ENCODE measurements at places on chromosomes 4 and X. TPM values are rescaled to one million over a fixed set of nuclear protein-coding genes. Genes with fewer than 3 reads are reported as not detected.

Gene LRIT3
- 0.15 TPM for total RNA-seq

Gene NMU
- total RNA-seq = not detected

- no peak for DNase-seq
Measured at GRCh38 chr4:38461342-38461741, 202.7 kb upstream of the KLF3 start.

DNA sequence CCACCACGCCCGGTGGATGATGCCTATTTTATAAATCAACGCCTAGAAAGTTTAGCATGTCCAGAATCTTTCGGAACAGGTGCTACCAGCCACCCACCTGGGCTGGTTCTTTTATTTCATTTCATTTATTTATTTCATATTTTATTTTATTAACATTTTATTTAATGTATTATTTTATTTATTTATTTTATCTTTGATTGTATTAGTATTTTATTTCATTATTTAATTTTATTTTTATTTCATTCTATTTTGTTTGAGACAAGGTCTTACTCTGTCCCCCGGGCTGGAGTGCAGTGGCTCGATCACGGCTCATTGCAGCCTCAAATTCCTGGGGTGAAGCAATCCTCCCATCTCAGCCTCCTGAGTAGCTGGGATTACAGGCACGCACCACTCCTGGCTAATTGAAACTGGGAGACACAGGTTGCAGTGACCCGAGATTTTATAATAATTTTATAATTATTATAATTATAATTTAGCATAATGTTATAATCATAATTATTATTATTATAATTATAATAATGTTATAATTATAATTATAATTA lies 187.2 kb downstream of the SHOX start:
- no peak for DNase-seq

DNA sequence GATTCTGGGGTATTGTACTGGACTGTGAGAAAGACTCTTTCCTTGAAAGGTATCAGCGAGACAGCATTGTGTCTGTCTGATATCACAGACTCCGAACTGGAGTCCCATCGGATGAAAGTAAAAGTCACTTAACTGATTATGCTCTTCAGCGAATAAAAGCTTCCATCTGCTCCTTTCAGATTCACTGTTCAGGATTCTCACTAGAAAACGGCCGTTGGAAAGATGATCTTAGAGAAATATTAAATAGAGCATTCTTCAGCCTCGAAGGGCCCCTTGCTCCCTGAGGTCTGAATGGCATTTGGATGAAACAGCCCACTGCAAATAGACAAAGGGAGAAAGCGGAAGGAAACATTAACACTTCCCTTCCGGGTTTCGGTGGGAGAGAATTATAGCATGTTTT lies 416.2 kb upstream of the PRKX start:
- DNase-seq = no peak

- DNase-seq = no peak
Measured at GRCh38 chrX:109346491-109346890, 135.4 kb downstream of the GUCY2F start.

- no peak for DNase-seq
Measured at GRCh38 chrX:149715468-149715867, 3.6 kb downstream of the MAGEA11 start.

DNA sequence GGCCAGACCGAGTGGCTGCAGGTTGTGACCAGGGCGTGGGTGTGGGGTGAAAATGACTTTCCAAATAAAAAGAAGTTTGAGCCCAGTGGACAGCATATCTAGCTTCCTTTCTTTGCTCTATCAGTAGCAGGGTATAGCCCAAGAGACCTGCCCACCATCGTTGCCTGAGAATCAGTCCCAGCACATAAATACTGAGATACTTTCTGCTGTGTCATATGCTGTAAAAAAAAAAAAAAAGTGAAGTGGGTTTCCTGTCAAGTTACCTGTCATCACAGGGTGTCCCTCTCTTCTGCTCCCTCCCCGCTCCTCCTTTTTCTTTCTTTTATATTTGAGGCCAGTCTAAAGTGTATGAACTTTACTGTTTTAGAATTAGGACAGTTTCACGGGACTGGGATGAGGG lies 330.3 kb upstream of the BOD1L1 start:
- no peak for DNase-seq
